ENCODE measurements at places on chromosomes 12 and 14.

DNA sequence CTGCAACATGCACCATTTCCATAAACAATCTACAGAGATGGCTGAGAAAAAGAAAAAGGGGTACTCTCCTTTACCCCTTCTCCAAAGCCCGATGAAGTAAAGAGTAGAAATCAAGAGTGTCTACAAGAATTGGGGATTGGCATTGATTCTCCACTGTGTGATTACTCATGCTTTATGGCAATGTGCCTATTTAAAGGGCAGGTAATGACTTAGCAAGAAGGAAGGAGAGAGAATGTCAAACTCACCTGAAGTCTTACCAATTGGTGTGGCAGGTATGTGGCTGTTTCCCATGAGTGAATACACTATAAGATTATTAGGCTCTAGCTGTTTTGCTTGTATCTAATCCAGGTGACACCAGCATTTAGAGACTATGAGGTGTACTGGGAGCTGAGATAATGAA is 275.3 kb downstream of the CCER1 start:
- DNase-seq: no peak

DNA sequence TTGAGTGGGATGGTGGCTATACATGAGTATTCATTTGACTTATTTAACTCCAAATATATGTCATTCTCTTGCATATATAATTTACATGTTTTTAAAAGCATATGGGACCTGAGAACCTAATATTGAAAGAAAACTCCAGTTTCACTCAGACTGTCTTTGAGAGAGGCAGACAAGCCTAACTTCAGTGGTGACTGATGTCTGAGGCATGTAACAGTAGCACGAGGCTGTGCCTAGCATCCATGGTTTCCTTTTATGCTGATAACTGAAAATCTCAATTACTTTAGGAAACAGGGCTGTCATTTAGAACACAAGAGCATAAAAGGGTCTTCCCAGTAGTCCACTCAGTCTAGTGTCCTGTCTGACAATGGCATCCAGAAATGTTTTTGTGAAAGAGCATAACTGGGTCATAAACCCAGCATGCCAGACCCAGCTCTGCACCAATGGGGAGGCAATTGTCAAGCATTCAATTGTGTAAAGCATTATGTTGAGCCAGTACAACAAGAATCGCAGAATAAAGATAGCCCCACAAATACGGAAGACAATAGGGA is 24.3 kb downstream of the MAPK1IP1L start:
- DNase-seq: no peak

DNA sequence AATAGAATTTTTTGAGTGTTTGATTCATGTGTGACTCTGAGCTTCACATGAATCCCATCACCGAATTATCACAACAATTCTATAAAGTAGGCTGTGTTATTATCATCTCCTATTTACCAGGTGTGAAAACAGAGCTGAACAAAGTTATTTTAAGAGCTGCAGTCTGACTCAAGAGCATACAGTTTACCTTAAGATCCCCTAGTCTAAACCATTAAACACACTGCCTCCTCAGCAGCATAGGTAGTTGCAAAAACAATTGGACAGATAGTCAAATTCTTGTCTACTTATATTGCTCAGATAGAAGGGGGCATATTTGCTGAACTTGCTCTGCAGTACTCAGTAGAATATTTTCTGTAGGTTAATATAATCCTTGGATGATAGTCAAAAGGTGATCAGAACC is 219.8 kb upstream of the ATP2B1 start:
- no peak for DNase-seq

GRCh38 chr14:74732387-74732786 is 19.4 kb downstream of the FCF1 start:
- no peak for DNase-seq

- no peak for DNase-seq
Measured at GRCh38 chr12:26798640-26799039, 34.4 kb downstream of the ITPR2 start.

- no peak for DNase-seq
Measured at GRCh38 chr12:25459541-25459951, 93.5 kb downstream of the LMNTD1 start.

DNA sequence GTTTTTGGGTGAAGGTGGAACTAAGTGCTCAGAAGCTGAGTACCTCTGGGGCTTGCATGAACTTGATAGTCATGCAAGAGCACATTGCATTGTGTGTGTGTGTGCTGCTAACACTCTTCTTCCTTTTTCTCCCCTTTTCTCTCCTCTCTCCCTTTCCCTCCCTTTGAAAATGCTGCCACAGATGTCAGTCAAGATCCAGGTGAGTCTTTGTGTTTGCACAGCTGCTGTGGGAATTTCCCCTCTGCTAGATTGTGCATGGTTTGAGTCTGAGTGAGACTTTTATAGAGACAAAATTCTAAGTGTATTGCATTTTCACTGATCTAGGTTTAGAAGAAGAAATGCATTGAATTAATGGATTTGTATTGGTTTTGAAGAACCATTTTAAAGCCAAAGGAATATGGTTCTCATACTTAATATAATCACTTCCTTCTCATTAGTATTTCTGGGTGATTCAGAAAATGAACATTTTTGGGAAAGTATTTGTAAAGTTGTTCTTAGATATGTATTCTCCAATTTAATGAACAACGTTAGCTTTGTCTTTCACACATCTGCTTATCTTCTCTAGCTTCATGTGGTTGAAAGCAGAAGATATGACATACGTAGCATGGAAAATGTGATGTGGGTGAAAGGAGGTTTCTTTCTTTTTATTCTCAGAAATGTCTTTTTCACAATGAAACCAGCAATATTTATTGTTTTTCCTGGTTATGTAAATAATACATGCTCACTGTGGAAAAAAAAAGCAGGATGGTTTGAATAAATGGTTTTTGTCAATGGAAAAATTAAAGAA is 108.5 kb downstream of the NRXN3 start:
- no peak for DNase-seq

GRCh38 chr12:88575361-88575970 is 4.8 kb downstream of the KITLG start:
- DNase-seq: peak; percentile 66
